Thyroid gland (tissue), 4 donors: ENCODE measurements at places on chromosomes 16 and 17. TPM values are rescaled to one million over a fixed set of nuclear protein-coding genes. Genes with fewer than 3 reads are reported as not detected.
A peak's percentile ranks its signal among the peaks of the same experiment; 100 is the strongest.

GRCh38 chr16:1620391-1620790 lies 8.2 kb downstream of the CRAMP1 start:
- H3K4me1 ChIP-seq = peaks cover 48% of the 10 kb centered on the region
- no peaks in the 10 kb centered on the region for H3K27me3 ChIP-seq
- H3K36me3 ChIP-seq = no peaks in the 10 kb centered on the region
- DNase-seq = no peak
- no peak overlapping the region for H3K4me3 ChIP-seq
- no peak overlapping the region for H3K27ac ChIP-seq

- no peak overlapping the region for H3K4me3 ChIP-seq
- no peaks in the 10 kb centered on the region for H3K4me1 ChIP-seq
- DNase-seq = no peak
- no peak overlapping the region for H3K27ac ChIP-seq
- H3K27me3 ChIP-seq = no peaks in the 10 kb centered on the region
Observed at GRCh38 chr17:7098802-7099459, 15.7 kb downstream of the ASGR2 start.

DNA sequence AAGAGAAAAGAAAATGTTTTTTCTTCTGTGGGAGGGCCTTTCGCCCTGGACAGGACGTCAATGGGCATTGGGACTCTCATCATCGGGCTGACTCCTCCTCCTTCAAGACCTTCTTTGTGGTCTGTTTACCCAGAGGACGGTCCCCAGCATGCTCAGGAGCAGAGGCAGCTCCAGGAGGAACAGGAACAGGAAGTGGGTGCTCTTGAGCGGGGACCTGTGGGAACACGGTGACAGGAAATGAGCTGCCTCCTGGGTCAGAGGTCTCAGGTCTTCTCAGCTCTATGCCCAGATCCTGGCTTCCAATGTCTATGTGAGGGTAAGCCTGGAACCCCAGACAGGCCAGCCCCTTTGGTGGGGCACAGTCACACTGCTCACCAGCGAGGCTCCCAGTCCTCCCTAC lies 12.2 kb downstream of the CD300LD start:
- DNase-seq = no peak
- H3K27ac ChIP-seq = no peak overlapping the region
- no peaks in the 10 kb centered on the region for H3K36me3 ChIP-seq

DNA sequence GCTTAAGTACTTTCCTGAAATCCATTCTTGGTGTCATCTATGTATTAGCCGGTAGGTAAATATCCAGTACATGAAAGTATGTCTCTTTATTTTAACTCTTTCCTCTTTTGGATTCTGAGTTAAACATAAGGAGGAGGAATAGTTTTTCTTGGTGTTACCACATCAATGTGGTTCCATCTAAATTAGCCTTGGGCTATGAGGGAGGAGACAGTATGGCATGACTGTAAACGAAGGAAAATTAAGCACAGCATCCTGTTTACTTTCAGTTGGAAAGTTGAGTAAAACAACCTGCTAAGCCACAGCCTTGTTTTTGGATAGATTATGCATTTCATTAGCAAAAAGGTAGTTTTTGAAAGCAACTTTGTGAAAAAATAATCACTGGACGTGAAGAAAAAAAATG lies 693.0 kb upstream of the SOX9 start:
- no peaks in the 10 kb centered on the region for H3K36me3 ChIP-seq
- H3K4me1 ChIP-seq = no peaks in the 10 kb centered on the region
- H3K27me3 ChIP-seq = no peaks in the 10 kb centered on the region
- H3K4me3 ChIP-seq = no peak overlapping the region
- no peak overlapping the region for H3K27ac ChIP-seq
- DNase-seq = no peak

DNA sequence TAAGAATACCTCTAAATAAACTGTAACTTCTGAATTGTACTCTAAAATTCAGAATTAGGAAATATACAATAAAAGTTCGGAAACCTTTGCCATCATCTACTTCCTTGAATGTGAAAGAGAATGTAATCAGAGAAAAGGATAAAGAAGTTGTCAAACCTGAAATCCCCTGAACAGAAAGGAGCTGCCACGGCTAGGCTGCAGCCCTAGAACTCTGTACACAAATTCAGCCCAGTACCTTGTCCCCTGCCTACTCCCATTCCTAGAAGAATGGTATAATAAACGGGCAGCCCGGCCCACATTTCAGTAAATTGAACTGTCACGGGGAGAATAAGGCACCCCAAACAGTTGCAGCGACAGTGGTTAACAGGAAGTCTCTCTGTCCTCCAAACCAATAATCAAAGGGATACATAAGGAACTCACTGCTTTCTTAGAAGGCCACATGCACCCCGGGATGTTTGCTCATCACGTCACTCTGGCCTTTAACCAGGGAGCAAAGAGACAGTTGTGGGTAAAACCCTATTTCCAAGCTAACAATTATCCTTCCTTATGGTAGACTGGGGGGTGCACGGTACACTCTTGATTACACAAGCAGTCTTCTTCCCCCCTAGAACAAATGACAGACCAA lies 24.3 kb upstream of the RFFL start:
- no peaks in the 10 kb centered on the region for H3K36me3 ChIP-seq
- peaks cover 22% of the 10 kb centered on the region for H3K4me1 ChIP-seq
- H3K27ac ChIP-seq = peak overlapping the region; percentile 97
- DNase-seq = peak; percentile 40

DNA sequence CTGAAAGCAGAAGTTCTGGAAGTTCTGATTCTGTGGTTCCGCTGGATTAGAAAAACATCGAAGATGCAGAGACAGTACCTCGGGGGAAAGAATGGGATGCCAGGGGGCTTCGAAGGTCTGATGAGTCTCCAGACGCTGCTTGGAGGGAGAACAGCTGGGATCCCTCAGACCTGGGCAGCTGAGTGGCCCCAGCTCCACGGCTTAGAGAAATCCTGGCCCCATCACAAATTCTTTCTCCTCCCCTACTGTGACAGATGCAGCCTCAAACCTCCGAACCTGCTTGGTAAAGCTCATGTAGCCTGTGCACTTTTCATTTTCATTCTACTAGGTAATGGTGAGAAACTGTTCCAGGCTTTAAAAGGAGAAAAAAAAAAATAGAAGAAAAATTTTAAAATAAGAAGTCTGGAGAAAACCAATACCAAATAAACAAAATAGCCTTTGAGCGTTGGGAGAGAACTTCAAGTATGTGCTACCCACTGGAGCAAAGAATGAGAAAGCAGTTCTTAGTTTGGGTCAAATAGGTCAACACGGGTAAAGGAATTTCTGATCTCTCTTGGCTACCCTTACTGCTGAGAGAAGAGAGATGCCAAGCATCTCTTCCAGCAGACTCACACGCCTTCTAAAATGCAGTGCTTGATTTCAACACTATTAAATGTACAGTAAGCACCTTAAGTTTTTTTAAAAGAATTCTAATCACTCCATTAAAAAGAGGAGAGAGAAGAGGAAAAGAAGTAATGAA lies 19.9 kb downstream of the MAF start:
- H3K27me3 ChIP-seq = no peaks in the 10 kb centered on the region
- peak overlapping the region; percentile 78 for H3K27ac ChIP-seq
- H3K36me3 ChIP-seq = no peaks in the 10 kb centered on the region

GRCh38 chr16:56989988-56990387 lies 631 bp downstream of the NLRC5 start:
- no peaks in the 10 kb centered on the region for H3K27me3 ChIP-seq
- peak overlapping the region; percentile 73 for H3K27ac ChIP-seq
- DNase-seq = no peak
- peak overlapping the region; percentile 82 for H3K4me3 ChIP-seq

GRCh38 chr17:41455236-41455635 lies 11.9 kb downstream of the KRT32 start:
- no peak for DNase-seq
- H3K27ac ChIP-seq = no peak overlapping the region
- no peaks in the 10 kb centered on the region for H3K27me3 ChIP-seq
- H3K36me3 ChIP-seq = no peaks in the 10 kb centered on the region
- no peak overlapping the region for H3K4me3 ChIP-seq
- no peaks in the 10 kb centered on the region for H3K4me1 ChIP-seq

- no peaks in the 10 kb centered on the region for H3K4me1 ChIP-seq
- DNase-seq = no peak
- H3K4me3 ChIP-seq = no peak overlapping the region
Observed at GRCh38 chr16:30473231-30474073, 910 bp downstream of the ITGAL start.

- DNase-seq = no peak
- no peaks in the 10 kb centered on the region for H3K36me3 ChIP-seq
- no peaks in the 10 kb centered on the region for H3K4me1 ChIP-seq
- no peak overlapping the region for H3K27ac ChIP-seq
- H3K4me3 ChIP-seq = no peak overlapping the region
Observed at GRCh38 chr16:54986409-54986808, 55.7 kb downstream of the IRX5 start.

Gene PRAC2
- total RNA-seq = not detected

- DNase-seq = no peak
- H3K4me3 ChIP-seq = no peak overlapping the region
- no peaks in the 10 kb centered on the region for H3K36me3 ChIP-seq
- peaks cover 7% of the 10 kb centered on the region for H3K4me1 ChIP-seq
- H3K27me3 ChIP-seq = no peaks in the 10 kb centered on the region
- H3K27ac ChIP-seq = no peak overlapping the region
Observed at GRCh38 chr17:61284746-61285145, 114.9 kb upstream of the TBX2 start.
